ENCODE measurements at places on chromosomes 3 and 15. TPM values are rescaled to one million over a fixed set of nuclear protein-coding genes. Genes with fewer than 3 reads are reported as not detected.
A peak's percentile ranks its signal among the peaks of the same experiment; 100 is the strongest.

The TMC3 gene
- not detected for total RNA-seq

GRCh38 chr15:47661661-47662180 is 55.6 kb upstream of the SEMA6D start:
- no peaks in the 10 kb centered on the region for H3K36me3 ChIP-seq
- no peak overlapping the region for H3K4me3 ChIP-seq
- no peaks in the 10 kb centered on the region for H3K27me3 ChIP-seq

DNA sequence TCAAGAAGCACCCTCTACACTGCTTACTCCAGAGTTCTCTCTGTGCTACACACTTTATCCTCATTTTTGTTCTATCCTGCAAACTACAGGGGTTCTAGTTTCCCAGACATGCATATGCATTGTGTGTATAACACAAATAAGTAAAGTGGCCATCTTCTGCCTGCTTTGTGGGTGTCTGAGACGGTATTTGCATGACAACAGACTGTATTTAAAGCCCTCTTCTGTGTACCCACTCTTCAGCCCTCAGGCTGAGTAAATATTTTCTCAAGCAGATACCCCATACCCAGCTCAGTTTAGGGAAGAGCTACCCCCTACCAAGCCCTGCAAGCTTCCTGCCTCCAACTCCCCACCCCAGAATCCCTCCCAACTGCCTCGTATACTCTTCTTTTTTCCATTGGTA is 31.7 kb downstream of the SYNPR start:
- no peak overlapping the region for H3K4me3 ChIP-seq
- no peak overlapping the region for H3K27ac ChIP-seq
- no peaks in the 10 kb centered on the region for H3K36me3 ChIP-seq
- no peaks in the 10 kb centered on the region for H3K27me3 ChIP-seq
- no peaks in the 10 kb centered on the region for H3K4me1 ChIP-seq

DNA sequence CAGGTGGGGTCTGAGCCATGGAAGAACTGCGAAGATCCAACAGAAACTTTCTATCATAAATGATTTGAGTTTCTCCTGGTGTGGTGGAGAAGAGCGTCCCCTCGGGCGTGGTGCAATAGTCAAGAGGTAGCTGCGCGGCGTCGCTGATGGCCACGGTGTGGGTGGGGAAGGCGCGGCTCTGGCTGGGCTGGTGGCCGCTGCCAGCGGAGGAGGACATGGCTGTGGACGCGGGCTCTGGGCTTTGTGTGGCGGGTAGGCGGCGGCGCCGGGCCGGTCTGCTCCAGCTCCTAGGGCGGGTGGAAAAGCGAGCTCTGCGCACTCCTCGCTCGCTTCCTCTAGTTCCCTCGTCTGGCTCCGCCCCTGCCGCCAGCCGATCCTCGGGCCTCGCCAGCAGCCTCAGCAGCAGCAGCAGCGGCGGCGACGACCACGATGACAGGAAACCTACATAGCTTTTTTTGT is 5.9 kb downstream of the STARD9 start:
- H3K36me3 ChIP-seq, result peaks cover 7% of the 10 kb centered on the region
- no peaks in the 10 kb centered on the region for H3K4me1 ChIP-seq
- peak overlapping the region; percentile 80 for H3K27ac ChIP-seq
- no peaks in the 10 kb centered on the region for H3K27me3 ChIP-seq
- peak; percentile 87 for DNase-seq
- H3K4me3 ChIP-seq, result peak overlapping the region; percentile 46

DNA sequence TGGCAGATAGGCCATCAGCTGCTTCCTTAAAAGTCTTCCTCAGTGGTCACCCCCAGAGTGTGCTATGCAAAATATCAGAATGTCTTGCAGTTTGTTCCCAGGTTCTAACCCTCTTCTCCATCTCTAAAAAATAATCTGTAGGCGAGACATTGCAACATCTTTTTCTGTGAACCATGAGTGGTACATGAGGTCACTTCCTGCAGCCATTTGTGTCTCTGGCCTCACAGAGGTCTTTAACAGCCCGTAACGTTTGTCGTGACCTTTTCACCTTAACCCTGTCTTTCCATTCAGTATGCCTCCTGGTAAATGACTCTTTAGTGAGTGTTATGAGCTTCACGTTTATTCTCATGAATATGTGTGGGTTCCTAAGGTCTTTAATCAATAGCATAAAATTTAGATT is 145.4 kb downstream of the KLHL25 start:
- no peak for DNase-seq
- no peak overlapping the region for H3K4me3 ChIP-seq
- no peaks in the 10 kb centered on the region for H3K27me3 ChIP-seq
- H3K4me1 ChIP-seq, result peaks cover 58% of the 10 kb centered on the region

GRCh38 chr3:97823046-97824004 is 1.5 kb downstream of the CRYBG3 start:
- no peaks in the 10 kb centered on the region for H3K27me3 ChIP-seq
- H3K27ac ChIP-seq, result peak overlapping the region; percentile 89
- H3K36me3 ChIP-seq, result no peaks in the 10 kb centered on the region
- no peaks in the 10 kb centered on the region for H3K4me1 ChIP-seq
- peak overlapping the region; percentile 87 for H3K4me3 ChIP-seq

GRCh38 chr15:71458089-71458660 is 342.9 kb downstream of the THSD4 start:
- DNase-seq, result no peak
- no peak overlapping the region for H3K27ac ChIP-seq
- H3K27me3 ChIP-seq, result no peaks in the 10 kb centered on the region

DNA sequence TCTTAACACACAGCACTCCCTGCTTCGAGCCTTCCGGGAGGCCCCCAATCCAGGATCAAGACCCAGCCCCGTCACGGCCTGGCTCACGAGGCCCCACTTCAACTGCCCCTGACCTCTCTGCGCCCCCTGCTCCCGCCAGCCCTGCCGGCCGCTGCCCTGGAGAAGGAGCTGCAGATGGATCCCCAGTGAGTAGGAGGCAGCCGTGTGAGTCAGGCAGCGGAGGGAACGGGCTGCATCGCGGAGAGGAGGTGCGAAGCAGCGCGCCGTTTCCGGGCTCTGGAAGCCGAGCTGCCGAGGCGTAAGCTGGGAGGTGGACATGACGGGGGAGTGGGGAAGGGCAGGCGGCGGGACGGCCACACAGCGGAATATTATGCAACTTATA is 133.4 kb downstream of the TPRA1 start:
- H3K27ac ChIP-seq, result no peak overlapping the region
- DNase-seq, result no peak
- H3K27me3 ChIP-seq, result peaks cover 4% of the 10 kb centered on the region
- peak overlapping the region; percentile 17 for H3K4me3 ChIP-seq

GRCh38 chr3:79986338-79986737 is 218.5 kb upstream of the ROBO1 start:
- H3K27ac ChIP-seq, result no peak overlapping the region
- no peaks in the 10 kb centered on the region for H3K4me1 ChIP-seq
- DNase-seq, result no peak
- no peaks in the 10 kb centered on the region for H3K36me3 ChIP-seq

GRCh38 chr3:123194552-123194951 is 7.2 kb upstream of the SEC22A start:
- no peak for DNase-seq
- no peaks in the 10 kb centered on the region for H3K27me3 ChIP-seq
- no peaks in the 10 kb centered on the region for H3K4me1 ChIP-seq
- H3K4me3 ChIP-seq, result no peak overlapping the region
- H3K27ac ChIP-seq, result no peak overlapping the region
- no peaks in the 10 kb centered on the region for H3K36me3 ChIP-seq

DNA sequence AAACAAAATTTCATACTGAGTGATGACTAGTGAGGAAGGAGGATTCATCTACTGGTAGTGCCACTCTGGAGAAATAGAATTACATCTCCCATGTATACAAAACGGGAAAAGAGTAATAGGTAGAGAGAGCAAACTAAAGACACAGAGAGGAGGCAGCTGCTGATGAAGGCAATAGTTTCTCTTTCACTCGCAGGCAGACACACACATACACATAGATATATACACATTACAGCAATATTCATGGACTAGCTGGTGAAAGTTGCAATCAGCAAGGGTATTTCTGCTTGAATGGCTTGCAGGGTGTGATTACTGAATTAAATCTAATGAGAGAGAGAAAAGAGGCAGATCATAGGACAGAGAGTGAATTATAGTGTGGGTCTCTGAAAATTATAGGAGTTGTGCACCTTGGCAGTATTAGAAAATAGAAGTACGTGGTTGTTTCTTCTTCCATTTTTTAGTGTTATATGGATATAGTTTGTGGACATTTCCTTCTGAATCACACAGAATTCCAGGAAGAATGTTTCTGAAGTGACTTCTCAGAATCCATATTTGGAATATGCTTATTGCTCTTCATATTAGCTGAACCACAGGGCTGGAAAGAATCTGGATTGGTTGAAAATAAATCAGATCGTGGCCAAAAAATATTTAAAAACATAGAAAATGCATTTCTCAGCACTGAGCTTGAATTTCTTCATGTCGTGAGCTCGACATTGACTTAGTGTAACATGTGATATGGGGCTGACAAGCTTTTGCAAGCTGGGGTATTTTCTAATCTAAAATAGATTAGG is 991.2 kb downstream of the TUSC7 start:
- DNase-seq, result no peak
- no peaks in the 10 kb centered on the region for H3K36me3 ChIP-seq
- no peaks in the 10 kb centered on the region for H3K4me1 ChIP-seq
- no peak overlapping the region for H3K27ac ChIP-seq
- no peak overlapping the region for H3K4me3 ChIP-seq

The MUC20 gene
- 5.0 TPM for total RNA-seq

- H3K4me3 ChIP-seq, result no peak overlapping the region
- DNase-seq, result no peak
- H3K27ac ChIP-seq, result no peak overlapping the region
- H3K27me3 ChIP-seq, result no peaks in the 10 kb centered on the region
Observed at GRCh38 chr15:62104846-62105245, 38.1 kb downstream of the C2CD4A start.

GRCh38 chr15:63801910-63802309 is 31.8 kb downstream of the HERC1 start:
- no peak for DNase-seq
- H3K36me3 ChIP-seq, result no peaks in the 10 kb centered on the region
- H3K4me1 ChIP-seq, result no peaks in the 10 kb centered on the region
- no peak overlapping the region for H3K4me3 ChIP-seq
- H3K27me3 ChIP-seq, result no peaks in the 10 kb centered on the region

DNA sequence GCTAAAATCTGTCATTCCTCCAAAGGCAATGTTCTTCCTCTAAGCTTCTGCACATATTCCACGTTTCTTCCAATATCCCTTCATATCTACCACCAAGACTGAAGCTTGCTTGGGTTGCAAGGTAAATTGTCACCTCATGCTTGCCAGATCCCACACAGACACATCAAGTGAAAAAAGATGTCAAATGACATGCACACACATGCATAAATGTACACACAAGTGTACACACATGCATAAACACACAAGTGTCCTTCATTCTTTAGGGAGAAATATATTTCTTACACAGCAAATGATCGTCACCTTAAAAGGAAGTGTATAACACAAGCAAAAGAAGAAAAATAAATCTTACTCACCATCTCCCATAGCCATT is 59.4 kb downstream of the CLASP2 start:
- H3K4me1 ChIP-seq, result peaks cover 2% of the 10 kb centered on the region
- DNase-seq, result no peak
- H3K36me3 ChIP-seq, result no peaks in the 10 kb centered on the region

The SLC30A4 gene
- total RNA-seq, result 4.1 TPM

The ACTR8 gene
- 23.7 TPM for total RNA-seq

The TBL1XR1 gene
- total RNA-seq, result 79.9 TPM

DNA sequence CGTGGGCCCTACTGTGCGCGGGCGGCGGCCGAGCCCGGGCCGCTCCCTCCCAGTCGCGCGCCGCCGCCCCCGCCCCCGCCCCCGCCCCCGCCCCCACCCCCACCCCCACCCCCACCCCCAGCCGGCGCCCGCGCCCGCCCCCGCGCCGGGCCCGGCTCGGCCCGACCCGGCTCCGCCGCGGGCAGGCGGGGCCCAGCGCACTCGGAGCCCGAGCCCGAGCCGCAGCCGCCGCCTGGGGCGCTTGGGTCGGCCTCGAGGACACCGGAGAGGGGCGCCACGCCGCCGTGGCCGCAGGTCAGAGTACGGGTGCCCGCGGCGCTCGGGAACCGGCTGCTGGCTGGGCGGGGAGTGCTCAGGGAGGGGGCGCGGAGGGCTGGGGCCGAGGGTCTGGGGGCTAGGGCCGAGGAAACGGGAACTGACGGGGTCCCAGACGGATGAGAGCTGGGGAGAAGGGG is 1.1 kb upstream of the PPARG start:
- H3K4me3 ChIP-seq, result peak overlapping the region; percentile 96
- DNase-seq, result no peak
- no peaks in the 10 kb centered on the region for H3K36me3 ChIP-seq
- peaks cover 15% of the 10 kb centered on the region for H3K4me1 ChIP-seq
- no peaks in the 10 kb centered on the region for H3K27me3 ChIP-seq

DNA sequence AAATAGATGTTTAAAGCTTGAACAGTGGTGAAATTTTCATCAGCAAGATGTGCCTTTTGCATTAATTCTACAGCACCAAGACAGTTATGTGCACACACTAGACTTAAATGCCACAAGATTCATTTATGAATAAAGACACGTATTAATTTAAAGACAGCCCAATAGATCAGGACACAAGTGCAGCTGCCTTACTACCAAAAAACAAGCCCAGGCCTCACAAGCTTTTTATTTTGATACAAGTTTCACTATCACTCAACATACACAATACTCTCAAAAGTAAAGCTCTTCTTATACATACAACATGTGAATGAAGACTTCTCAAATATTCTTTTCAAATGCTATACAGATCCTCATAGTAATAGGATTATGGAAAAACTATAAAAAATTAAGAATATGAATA is 2.4 kb downstream of the ACAP2 start:
- no peak overlapping the region for H3K4me3 ChIP-seq
- peaks cover 26% of the 10 kb centered on the region for H3K4me1 ChIP-seq
- DNase-seq, result no peak
- H3K27ac ChIP-seq, result no peak overlapping the region
- no peaks in the 10 kb centered on the region for H3K36me3 ChIP-seq

The CDHR4 gene
- total RNA-seq, result not detected

DNA sequence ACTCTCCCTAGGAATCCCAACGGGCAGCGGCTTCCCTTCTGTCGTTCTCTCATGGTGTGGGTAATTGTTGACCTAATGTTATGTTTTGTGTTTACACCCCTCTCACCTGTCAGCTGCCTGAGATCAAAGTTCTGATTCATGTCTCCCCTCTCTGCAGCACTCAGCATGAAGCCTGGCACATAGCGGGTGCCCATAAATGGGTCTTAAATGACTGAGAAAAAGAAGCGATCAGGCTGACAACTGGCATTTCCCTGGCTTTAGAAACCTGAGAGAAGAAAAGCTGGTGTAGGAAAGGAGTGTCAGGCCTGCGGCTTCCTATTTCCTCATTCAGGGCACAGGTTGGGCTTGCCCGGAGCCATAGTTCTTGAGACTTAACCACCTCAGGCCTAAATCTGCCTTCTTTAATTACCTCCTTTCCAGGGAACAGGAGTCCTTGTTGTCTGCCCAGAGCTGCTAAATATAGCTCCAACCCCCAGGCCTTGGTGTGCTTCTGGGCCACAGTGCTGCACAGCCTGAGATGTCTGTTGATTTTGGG is 31.8 kb downstream of the LPP start:
- no peaks in the 10 kb centered on the region for H3K27me3 ChIP-seq
- DNase-seq, result no peak
- H3K4me3 ChIP-seq, result no peak overlapping the region
- H3K4me1 ChIP-seq, result no peaks in the 10 kb centered on the region
- H3K36me3 ChIP-seq, result peaks cover 3% of the 10 kb centered on the region
